Daoy (cell line): ENCODE measurements at places on chromosomes 6 and 20. TPM values are rescaled to one million over a fixed set of nuclear protein-coding genes. Genes with fewer than 3 reads are reported as not detected.

DNA sequence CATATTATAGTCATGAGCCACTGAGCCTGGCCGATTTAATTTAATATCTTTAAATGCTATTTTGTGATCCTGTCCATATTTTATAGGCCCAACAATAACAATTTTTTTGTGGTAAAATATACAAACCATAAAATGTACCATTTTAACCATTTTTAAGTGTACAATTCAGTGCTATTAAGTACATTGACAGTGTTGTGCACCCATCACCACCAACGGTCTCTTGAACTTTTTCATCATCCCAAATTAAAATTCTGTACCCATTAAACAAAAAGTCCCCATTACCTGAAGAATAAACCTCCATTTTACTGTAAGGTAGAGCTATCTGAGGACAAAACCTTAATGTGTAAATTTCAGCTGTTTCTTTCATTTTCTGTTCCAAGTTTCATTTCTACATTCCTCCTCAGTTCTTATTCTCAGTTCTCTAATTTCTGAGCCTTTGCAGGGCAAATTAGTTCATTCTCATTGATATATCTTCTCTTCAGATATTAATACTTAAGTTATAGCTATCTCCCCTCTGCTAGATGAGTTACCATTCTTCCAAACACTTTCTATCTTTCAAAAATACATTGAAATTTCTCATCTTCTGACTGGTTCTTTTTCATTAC is 10.3 kb downstream of the MTO1 start:
- no peak for DNase-seq

GRCh38 chr20:24449026-24449720 is 20.3 kb upstream of the SYNDIG1 start:
- DNase-seq = no peak

- peak; percentile 37 for DNase-seq
Measured at GRCh38 chr6:17957498-17957897, 29.9 kb downstream of the KIF13A start.

DNA sequence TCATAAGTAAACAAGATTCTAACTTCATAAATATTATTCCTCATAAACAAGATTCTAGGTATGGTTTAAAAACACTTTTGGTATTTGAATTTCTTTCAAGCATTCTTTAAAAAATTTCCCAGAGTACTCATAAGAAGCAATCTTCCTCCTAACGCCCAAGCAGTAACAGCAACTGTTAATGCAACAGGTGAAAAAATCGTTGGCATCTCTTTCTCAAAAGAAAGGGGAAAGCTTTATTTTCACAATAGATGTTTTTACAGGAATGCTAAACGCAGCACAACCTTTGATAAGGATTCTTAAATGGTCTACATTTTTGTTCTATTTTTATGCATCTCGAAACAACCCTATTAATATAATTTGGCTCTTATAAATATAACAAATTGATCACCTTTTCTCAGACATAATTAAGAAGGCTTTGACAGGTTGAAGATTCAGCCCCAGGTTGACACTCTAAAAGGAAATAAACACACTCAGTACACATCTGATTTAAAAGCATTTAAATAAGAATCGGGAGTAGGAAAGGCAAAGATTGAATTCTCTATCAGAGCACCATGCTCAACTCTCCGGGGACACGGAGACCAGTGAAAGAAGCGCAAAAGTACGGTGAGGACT is 634 bp downstream of the AHI1 start:
- DNase-seq = no peak

DNA sequence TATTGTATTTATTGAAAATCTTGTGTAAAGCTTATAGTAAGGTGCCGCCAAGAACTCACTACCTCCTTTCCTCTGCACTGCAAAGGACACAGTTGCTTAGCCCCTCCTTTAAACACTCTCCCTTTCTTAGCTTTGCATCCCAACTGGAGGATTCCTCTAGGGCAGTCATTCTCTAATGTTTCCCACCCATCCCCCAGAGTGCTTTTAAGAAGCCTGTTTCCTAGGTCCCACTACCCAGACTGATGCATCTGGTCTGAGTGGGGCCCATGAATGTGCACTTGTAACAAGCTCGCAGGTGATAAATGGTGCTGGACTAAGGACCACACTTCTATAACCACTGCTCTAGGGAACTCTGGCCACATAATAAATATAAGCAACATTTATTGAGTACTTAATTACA is 55.2 kb downstream of the B4GALT5 start:
- no peak for DNase-seq

GRCh38 chr20:48541581-48542071 is 286.2 kb downstream of the PREX1 start:
- no peak for DNase-seq

DNA sequence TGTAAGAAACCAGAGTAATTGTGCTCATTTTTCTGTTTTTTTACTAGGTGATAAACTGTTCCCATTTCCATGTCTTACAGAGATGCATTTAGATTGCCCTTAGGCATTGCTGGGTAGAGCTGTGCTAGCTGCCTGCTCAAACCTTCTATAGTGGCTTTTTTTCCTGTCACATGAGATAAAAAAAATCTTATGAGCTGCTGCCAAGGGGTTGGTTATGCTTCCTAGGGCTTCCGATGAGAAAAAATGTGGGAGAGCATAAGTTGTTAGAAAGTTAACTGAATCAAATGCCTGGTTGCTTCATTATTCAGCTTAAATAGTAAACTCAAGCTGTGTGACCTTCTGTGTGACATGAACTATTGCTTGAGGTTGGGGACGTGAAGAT is 50.0 kb upstream of the NOX3 start:
- no peak for DNase-seq

Gene PSORS1C1
- total RNA-seq = 0.23 and 1.5 TPM in 2 replicates

Gene MCHR2
- total RNA-seq = not detected in 2 replicates

Gene OR2H2
- total RNA-seq = not detected in 2 replicates

Gene RTEL1
- 11.4 and 26.0 TPM in 2 replicates for total RNA-seq

Gene EEF1A2
- total RNA-seq = 3.9 and 6.4 TPM in 2 replicates

Gene PLTP
- 0.30 and 0.80 TPM in 2 replicates for total RNA-seq
